Fibroblast of the aortic adventitia (primary cell): ENCODE measurements at places on chromosomes 4 and X. TPM values are rescaled to one million over a fixed set of nuclear protein-coding genes. Genes with fewer than 3 reads are reported as not detected.

The ART3 gene
- not detected in 2 replicates for total RNA-seq

The AREG gene
- total RNA-seq: 0.54 TPM in 1 of 2 replicates, not detected in the other

GRCh38 chrX:153818571-153819383 lies 11.6 kb downstream of the PDZD4 start:
- DNase-seq: no peak

DNA sequence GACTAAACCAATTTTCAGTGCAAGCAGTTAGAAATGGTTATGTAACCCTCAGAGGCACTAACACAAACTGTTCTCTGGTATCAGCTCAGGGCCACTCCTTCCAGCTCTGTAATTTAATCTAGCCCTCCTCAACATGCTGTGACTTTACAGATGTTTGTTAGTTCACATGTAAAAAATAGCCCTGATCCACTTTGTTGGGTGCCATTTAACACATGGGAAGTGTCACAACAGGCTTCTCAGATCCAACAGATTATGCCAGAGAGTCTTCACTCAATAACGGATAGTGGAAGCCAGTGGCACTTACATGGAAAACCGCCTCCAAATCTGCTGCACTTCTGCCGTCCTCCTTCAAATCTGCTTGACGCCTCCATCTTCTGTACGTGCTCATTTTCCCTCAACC lies 51.6 kb downstream of the ATP8A1 start:
- peak; percentile 2 for DNase-seq

- DNase-seq: peak; percentile 33
Measured at GRCh38 chr4:20062054-20062453, 189.7 kb upstream of the SLIT2 start.

DNA sequence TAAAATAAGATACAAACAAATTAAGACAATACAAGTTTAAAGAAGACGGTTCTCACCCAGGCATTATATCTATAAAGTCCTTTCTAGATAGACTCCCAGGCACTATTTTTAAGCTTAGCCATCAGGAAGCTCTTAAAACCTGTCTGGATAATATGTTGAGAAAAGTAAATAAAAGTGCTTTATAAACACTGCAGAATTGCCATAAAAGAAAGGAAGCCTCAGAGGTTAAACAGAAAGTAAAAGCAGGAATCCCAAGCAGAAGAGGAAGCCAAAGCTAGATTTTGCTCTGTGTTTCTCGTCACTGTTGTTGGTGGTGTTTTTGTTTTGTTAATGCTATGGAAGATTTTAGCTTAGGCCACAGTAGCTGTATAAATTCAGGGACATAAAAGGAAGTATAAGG lies 1267.3 kb downstream of the PCDH19 start:
- DNase-seq: no peak

DNA sequence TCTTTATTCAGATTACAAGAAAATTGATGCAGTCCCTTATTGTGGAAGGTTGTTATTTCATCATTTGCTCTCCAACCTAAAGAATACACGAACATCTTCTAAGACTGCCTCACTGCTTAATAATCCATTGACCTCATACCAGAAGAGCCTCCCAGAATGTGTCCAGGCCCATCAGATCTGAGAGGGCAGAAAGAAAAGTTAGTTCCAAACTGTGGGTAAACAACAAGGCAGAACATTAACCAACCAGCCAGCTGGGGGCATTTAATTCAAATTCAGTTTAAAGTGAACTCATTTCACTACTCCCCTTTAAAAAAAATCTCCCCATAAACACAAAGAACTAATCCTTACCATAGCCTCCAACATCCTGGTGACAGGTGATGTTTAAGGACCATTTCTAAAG lies 13.8 kb downstream of the GPC4 start:
- DNase-seq: peak; percentile 9

- DNase-seq: no peak
Measured at GRCh38 chrX:85065512-85066198, 62.0 kb downstream of the APOOL start.

The CT83 gene
- not detected in 2 replicates for total RNA-seq
